CD4-positive, alpha-beta memory T cell (primary cell): ENCODE measurements at places on chromosomes 2 and 18. TPM values are rescaled to one million over a fixed set of nuclear protein-coding genes. Genes with fewer than 3 reads are reported as not detected.

GRCh38 chr2:106270471-106270891 is 76.4 kb upstream of the UXS1 start:
- no peak for DNase-seq

DNA sequence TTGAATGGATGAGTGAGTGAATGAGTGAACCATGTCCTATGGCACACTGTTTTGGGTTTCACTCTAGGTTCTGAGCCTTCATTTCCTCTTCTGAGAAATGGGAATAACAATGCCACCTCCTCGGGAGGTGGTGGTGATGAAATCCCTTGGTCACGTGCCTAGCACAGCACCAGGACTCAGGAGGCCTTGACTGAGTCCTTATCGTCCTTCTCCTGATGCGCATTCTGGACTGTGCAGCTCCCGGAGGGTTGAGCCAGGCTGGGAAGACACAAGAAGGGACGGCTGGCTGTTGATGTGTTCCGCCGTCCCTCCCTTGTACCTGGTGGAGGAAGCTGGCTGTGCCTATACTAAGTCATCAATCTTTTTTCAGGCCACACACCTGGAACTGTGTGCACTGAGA is 437.3 kb downstream of the ZNF521 start:
- no peak for DNase-seq

DNA sequence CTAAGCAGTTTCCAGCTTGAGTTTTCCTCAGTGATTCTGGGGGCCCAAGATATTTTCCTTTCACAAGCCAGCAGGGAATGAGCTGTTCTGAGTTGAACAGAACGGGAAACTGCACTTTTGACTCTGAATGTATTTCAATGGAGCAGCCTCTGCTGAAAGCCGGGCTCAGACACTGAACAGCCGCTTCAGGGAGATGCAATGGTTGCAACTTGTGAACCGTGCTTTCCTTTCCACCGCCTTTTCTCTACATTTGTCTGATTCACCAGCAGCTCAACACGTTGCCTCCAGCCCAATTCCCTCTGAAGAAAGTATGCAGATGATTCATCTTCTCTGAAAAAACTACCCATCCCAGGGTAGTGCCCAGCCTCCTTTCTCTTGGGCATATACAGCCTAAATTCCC is 119.3 kb upstream of the PKDCC start:
- DNase-seq = no peak

DNA sequence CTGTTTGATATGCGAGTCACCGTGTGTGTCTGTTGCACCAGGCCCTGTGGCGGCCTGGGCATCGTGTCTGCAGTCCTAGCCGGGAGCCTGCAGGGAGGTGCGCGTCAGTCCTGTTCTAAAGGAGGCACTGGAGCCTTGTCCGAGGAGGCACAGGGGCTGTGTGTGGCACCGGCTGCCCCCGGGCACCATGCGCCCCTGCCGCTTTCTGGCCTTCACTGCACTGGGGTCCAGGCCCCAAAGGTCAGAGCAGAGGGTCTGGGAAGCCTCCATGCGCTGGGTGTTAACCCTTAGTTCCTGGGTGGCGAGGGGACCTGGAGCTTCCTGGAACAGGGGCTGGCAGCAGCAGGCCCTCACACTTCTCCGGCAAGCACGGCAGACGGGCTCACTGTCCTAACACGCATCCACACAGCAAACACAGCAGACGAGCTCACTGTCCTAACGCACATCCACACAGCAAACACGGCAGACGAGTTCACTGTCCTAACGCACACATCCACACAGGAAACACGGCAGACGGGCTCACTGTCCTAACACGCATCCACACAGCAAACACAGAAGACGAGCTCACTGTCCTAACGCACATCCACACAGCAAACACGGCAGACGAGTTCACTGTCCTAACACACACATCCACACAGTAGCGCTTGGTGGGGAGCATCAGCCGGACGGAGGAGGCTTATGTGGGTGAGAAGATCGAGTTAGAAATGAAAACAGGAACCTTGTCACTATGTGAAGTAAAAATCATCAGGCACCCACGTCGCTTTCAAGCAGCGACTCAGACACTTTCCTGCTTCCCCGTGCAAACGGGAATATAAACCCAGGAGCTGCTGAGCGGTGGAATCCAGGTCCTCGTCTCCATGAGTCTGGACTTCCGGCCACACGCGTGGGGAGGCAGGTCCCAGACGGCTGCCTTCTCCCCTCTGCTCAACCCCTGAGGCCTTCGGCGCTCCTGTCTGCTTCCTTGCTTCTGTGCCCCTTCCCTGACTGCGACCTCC is 65.3 kb downstream of the TPO start:
- no peak for DNase-seq

- no peak for DNase-seq
Measured at GRCh38 chr2:220104871-220105351, 477.5 kb downstream of the SLC4A3 start.

DNA sequence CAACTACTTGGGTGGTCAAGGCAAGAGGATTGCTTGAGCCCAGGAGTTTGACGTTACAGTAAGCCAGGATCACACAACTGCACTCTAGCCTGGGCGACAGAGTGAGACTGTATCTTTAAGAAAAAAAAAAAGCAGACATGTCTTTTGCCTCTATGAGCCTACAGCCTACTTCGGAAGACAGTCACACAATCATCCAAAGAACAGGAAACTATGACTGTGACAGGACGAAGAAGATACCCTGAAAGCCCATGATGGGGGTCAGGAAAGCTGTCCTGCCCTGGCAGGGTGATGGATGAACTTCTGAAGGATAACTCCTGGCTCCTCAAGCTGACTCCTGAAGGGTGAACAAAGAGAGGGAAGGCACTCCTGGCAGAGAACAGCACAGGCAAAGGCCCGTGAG is 251.7 kb upstream of the SIX2 start:
- DNase-seq = no peak

DNA sequence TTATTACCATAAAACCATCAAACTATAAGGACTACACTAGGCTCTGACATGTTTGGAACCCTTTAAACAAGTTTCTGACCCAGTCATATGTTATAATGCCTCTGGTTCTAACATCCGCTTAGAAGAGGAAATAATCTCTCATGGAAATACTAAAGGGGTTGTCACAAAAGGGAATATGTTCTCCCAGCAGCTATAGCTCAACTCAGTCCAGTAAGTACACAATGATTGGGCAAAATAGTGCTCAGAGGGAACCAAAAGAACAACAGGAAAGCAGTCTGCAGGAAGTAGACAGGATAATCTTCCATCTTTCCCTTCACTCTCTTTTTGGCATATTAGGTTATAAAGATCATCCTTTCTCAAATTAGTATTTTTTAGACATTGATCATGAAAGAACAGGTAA is 4.3 kb downstream of the SRBD1 start:
- DNase-seq = no peak

GRCh38 chr2:32516567-32516966 is 111.3 kb upstream of the TTC27 start:
- DNase-seq = no peak

GRCh38 chr2:85834466-85834865 is 54.3 kb downstream of the ST3GAL5 start:
- DNase-seq = no peak

- peak; percentile 64 for DNase-seq
Measured at GRCh38 chr18:79962835-79963657, 1.4 kb upstream of the HSBP1L1 start.

DNA sequence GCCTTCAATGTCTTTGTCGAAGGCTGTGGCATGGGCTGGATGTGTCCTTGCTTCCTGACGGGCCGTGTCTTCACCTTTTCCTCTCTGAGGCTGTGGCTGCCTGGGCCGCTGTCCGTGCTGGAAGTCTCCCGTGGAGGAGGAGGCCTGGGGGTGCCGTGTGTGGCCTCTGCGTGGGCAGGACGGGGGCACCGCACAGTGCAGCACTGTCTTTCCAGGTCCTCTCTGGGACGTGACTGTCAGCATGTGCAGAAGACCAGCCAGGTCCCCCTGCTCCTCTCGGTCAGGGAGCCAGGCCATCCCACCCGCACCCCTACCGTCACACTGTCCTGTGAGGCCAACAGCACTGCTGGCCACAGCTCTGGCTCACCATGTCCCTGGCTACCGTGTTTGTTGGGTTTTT is 64.4 kb upstream of the ZNF236 start:
- DNase-seq = no peak

- no peak for DNase-seq
Measured at GRCh38 chr2:200603972-200604371, 18.2 kb downstream of the AOX1 start.

GRCh38 chr18:12452784-12453183 is 45.1 kb downstream of the PRELID3A start:
- no peak for DNase-seq

DNA sequence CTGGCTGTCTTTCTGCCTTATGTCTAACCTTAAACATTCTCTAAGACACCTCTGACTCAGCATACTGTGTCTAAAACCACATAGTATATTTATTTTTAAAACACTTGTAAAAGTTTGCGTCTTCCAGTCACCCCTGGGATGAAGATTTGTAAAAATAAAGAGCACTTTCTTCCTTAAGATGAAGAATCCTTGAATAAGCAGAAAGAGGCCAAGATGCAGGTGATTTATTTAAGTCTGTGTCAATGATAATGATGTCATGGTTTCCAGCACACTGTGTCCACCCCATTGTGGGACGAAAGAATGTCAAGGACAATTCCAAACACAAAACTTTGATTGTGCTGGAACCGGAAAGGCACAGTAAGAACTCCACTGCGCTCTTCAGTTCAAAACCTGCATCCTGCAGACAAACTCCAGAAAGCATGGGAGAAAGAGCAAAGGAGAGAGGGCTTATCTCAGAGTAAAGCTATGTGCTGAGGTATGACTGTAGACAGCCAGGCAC is 92.9 kb downstream of the ZEB2 start:
- DNase-seq = no peak

GRCh38 chr2:69811018-69811417 is 18.4 kb upstream of the GMCL1 start:
- no peak for DNase-seq

GRCh38 chr18:31957728-31958127 is 14.8 kb upstream of the TRAPPC8 start:
- DNase-seq = no peak

DNA sequence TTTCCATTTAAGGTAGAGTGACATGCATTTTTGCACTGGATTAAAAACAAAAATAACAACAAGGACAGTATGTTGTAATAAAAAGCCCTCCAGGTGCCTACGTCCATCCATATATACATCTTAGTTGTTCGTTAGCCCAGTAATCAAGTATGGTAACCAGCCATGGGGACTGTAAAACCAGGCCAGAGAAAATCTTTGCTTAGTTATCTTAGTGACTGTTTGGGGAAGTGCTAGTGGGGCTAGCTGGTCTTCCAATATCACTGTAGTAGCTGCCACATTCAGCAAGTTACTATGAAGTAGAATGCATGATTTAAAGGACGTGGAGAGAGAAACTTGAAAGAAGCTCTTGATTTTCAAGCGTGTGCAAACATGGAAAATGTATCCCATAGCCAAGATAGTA is 95.9 kb upstream of the STON1 start:
- DNase-seq = no peak

- DNase-seq = no peak
Measured at GRCh38 chr2:119724656-119725485, 34.9 kb upstream of the PTPN4 start.

DNA sequence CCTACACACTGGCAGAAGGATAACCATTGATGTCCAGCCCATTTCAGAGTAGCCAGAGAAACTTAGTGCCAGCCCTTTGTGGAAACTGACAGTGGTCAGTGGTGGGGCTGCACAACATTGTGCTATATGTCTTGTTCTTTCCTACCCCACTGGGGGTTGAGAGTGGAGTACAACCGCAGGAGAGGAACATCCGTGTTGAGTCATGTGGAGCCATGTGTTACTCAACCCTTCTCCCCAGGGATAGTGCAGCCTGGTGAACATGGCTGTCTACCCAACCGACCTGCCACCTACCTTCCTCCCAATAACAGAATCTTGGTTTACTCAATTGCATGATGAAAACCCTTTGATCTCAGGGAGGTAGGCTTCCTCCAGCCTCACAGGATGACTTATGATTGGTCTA is 65.3 kb upstream of the MAPK4 start:
- no peak for DNase-seq

- no peak for DNase-seq
Measured at GRCh38 chr2:20723543-20723942, 56.6 kb downstream of the GDF7 start.

- DNase-seq = no peak
Measured at GRCh38 chr2:20378891-20379519, 28.4 kb upstream of the PUM2 start.

DNA sequence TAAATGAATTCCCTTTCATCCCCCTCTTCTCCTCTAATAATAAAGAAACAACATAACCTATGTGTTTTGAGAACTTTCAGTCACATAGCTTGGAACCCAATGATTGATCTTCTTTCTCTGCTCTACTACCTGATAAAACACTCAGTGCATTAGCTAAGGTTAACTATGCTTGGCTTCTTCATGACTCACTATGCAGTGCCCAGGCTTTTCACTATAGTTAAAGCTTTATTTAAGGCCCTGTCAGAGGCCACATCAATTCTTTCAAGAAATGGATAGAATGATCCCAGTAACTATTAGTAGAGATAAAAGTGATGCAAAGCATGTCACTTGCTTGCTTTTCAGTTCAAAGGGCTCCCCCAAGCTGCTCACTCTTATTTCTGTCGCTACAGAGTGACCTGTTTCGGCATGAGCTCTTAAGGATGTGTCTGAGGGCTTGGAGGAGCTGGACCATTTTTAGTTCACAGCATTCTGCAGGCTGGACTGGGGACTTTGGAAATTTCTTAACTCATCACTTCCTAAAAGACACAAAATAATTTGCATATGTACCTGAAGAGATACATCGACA is 384.0 kb downstream of the LRRTM1 start:
- no peak for DNase-seq

GRCh38 chr2:31812051-31812798 is 198.6 kb downstream of the MEMO1 start:
- DNase-seq = peak; percentile 21

DNA sequence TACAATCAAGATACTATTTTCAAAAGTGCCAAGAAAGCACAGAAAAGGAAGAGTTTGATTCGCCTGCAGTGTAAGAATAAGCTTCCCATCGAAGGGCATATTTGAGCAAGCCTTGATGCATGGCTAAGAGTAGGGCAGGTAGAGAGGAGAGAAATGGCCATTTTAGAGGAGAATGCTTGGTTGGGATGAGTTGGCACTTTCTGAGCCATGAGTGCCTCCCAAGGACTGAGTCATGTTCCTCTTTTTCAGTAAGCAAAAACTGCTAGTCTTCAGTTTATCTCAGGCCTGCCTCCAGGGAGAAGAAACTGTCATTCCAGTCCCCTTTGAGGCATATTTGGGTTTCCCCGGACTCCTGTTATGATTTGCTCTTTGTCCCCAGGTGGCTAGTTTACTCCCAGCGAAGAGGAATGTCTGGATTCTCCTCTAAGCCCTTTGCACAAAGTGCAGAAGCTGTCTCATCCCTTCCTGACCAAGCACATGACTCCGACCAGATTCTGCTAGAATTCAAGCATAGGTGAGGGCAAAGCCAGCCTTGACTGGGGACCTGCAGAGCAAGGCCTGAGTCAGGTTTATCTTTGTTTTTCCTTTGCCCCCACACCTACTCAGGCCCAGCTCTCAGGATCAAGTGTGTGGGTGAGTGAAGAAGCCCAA is 115.2 kb downstream of the TTC32 start:
- no peak for DNase-seq

- DNase-seq = no peak
Measured at GRCh38 chr2:15726321-15727057, 134.8 kb downstream of the DDX1 start.

Gene BOLL
- not detected for total RNA-seq

Gene PROKR1
- total RNA-seq = not detected

Gene PLGLB1
- 11.7 TPM for total RNA-seq

Gene FBXO36
- total RNA-seq = 0.75 TPM

Gene DCAF17
- 26.6 TPM for total RNA-seq

Gene CHRND
- total RNA-seq = not detected

Gene ADD2
- total RNA-seq = 0.94 TPM

Gene ALPP
- not detected for total RNA-seq

Gene GALNT13
- not detected for total RNA-seq

Gene PLA2R1
- not detected for total RNA-seq

Gene TEX44
- not detected for total RNA-seq

Gene ITPRIPL1
- total RNA-seq = 11.7 TPM

Gene POTEI
- not detected for total RNA-seq
